H54 (cell line): ENCODE measurements at places on chromosomes 1 and 21.

DNA sequence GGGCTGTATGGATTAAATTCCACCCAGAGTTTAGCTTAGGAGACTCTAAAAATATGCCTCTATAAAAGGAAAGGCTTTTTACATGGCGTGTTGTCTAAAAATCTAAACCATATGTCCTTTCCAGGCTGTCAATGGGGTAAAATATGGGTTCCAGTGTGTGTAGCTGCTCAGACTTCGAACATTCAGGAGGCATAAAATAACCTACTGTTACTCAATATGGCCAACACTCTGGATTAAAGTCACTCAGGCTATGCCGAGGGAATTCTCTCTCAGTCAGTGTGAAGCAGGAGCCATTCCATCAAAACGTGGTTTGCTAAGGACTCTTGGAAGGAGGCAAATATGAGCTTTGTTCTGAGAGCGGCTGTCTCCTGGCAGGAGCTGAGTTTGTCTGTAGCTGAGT, 135.3 kb downstream of the RUNX1 start:
- DNase-seq, result no peak

DNA sequence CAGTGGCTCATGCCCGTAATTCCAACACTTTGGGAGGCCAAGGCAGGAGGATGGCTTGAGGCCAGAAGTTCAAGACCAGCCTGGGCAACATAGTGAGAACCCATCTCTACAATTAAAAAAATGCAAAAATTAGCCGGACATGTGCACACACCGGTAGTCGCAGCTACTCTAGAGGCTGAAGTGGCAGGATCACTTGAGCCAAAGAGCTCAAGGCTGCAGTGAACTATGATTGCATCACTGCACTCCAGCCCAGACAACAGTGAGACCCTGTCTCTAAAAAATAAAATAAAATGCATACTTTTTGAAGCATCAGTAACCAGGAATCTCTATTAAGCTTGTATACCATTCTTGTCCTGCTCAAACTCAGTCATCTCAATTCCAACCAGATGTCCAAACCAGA, 27.2 kb upstream of the EEIG2 start:
- no peak for DNase-seq

GRCh38 chr1:76084029-76084627, 9.6 kb downstream of the ST6GALNAC3 start:
- no peak for DNase-seq

DNA sequence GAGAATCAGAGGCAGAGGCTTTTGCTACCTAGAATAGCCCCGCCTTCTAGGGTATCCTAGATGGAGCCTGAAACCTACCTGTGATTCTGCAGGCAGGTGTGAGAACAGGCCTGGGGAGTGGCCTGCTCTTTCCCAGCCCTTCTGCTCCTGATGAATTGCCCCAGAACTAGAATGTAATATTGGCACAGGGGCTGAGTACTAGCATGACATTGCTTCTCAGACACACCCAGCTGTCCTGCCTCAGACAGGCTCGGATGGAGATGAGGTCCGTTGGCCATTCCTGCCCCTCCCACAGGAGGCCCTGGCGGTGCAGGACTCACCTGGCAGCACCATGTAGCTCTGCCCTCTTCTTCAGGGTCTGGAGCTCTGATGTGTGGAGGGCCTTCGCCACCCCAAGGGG, 237.6 kb downstream of the GRIK3 start:
- DNase-seq, result no peak

- no peak for DNase-seq
Observed at GRCh38 chr1:170254371-170254770, 108.6 kb downstream of the NTMT2 start.

- DNase-seq, result no peak
Observed at GRCh38 chr1:156802421-156802935, 14.2 kb downstream of the SH2D2A start.

DNA sequence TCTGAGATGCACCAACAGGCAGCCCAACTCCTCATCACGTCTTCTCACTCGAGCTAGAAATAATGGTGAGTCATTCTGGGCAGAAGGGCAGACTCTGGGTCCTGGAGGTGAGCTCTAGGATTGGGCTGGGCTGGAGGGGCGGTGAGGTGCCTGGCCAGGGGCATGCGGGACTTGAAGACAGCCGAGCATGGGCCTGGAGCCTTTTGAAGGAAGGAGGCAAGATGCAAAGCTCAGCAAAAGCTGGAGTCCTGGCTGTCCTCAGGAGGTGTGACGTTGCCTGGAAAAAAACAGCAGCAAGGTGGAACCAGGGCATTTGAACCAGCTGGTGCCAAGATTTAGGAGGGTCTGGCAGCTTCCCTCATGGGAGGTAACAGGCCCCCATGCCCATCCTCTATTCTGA, 712 bp downstream of the KCNA2 start:
- DNase-seq, result no peak

DNA sequence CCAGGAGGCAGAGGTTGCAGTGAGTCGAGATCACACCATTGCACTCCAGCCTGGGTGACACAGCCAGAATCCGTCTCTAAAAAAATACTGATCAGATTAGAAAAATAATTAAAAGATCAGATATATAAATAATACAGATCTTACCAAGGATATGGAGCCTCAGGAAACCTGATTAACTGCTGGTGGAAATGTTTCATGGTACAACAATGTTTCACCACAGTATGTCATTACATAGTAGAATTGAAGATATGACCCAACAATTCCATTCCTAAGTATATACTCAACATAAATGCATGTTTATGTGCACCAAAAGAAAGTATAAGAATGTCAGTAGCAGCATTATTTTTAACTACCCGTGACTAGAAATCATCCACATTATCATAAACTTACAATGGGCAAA, 41.7 kb downstream of the CD53 start:
- no peak for DNase-seq

DNA sequence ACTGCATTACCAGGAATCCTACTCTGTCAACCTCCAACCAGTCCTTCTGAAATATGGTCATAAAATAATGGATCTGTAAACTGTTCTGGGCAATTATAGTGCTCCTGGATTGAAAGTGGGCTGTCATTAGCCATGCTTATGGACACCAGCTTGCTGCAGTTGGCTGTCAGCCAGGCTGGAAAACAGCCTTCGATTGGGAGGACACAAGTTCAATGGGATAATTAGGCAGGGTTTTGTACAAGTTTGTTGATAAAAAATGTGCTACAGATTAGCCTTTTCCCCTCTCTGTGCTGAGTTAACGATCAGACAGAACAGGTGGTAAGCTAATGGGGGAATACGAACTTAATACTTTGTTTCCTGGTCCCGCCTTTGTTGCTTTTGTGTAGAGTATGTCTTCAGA, 413.9 kb downstream of the DUSP10 start:
- no peak for DNase-seq

GRCh38 chr1:170556917-170557316, 25.0 kb downstream of the GORAB start:
- DNase-seq, result no peak

DNA sequence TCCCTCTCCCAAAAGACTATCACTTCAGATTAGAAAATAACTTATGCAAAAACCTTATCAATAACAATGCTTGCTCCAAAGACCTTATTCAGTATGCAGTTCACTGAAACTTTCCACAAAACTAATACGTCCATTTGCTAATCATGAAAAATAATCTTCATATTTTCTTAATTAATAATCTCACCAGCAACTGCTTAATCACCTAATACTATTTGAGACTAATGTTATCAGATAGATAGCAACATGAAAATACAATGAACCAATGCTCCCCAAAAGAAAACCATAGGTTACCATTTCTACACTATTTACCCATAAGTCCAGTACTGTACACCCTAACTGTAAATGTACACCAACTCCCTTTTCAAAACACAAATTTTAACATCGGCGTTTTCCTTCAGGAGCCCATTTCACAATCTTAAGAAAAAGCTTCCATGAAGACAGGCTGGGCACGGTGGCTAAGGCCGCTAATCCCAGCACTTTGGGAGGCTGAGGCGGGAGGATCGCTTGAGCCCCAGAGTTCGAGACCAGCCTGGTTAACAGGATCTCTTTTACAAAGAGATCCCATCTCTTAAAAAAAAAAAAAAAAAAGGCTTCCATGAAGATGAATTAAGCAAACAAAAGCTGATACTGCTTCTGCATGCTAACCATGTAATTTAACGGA, 1.7 kb downstream of the GNB1 start:
- no peak for DNase-seq

DNA sequence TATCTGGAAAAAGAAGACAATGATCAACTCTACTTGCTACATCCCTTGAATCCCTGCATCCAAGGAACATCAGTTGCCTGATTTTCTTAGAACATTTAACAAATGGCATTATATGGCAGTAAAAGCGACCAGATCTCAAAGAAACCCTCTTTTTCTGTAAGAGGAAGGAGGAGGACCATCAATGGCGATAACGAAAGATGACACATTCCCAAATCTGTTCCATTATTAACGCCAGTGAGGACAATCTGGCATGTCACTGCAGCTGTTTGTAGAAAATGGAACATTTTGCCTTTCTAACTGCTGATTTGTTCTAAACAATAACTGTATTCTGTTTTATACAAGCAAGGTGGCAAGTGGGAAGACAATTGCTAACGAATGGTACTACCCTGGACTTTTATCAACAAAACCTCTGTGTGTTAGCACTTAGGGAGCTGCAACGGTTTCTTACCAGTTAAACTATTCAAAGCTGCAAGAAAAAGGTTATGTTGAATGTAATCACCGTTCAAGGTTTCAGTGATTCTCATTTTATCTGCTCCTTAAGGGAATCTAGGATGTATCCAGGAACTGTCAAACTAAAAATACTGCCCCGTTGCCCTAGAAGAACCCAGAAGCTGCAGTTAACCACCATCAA, 251.9 kb downstream of the SDCCAG8 start:
- DNase-seq, result no peak

DNA sequence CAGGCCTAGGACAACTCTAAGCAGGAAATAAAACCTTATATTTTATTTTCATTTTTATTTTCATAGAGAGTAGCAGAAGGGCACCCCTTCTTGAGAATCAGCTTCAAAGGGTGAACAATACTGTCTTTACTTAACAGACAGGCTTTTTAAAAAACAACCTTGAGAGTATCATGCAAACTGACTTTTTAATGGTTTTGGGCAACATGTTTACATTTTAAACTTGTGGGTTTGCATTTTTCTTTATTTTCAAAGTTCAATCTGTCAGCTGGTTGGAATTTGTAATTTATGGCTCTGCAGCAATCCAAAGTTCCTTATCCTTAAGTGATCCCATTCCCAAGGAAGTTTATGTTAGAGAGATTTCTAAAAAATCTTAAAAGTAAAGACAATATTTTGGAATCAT, 392.3 kb upstream of the ADAMTS5 start:
- no peak for DNase-seq

DNA sequence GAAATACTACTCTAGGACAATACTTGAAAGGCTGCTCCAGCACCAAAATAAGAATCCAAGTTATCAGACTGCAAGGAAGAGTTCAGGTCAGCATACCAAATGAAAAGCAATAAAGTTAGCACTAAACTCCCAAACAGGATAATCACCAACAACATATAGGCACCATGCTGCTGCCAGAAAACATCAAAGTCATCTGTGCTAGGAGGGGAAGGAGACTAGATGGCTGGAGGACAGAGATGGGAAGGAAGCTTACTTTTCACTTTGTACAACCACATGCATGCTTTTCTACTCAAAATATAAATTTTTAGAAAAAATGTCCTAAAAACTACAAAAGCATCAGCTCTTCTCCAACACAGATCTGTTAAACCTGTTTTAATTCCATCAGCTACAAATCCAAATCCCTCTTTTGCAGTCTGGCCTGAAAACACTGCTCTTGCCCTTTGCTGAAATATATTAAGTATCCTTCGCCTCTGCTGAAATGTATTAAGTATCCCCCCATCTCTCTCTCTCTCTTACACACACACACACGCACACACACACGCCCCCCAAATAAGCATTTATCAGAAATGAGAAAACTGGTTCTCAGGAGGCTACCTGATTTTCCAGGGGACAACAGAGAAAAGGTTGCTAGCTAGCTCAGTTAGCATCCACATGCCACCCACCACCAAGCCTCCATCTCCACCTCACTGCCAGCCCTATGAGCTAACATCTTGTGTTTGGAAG, 1.5 kb downstream of the GATAD2B start:
- DNase-seq, result no peak

DNA sequence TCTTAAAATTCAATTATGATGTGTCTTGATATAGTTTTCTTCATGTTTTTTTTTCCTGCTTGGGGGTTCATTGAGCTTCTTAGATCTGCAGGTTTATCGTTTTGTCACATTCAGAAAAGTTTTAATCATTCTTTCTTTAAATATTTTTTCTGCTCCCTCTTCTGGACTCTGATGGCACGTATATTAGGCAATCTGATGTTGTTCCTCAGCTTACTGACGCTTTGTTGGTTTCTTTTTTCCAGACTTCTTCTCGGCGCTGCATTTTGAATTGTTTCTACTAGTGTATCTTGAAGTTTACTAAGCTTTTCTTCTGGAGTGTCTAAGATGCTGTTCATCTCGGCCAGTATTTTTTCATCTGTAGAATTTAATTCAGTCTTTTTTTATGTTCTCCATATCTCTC, 44.8 kb upstream of the FMOD start:
- DNase-seq, result no peak

DNA sequence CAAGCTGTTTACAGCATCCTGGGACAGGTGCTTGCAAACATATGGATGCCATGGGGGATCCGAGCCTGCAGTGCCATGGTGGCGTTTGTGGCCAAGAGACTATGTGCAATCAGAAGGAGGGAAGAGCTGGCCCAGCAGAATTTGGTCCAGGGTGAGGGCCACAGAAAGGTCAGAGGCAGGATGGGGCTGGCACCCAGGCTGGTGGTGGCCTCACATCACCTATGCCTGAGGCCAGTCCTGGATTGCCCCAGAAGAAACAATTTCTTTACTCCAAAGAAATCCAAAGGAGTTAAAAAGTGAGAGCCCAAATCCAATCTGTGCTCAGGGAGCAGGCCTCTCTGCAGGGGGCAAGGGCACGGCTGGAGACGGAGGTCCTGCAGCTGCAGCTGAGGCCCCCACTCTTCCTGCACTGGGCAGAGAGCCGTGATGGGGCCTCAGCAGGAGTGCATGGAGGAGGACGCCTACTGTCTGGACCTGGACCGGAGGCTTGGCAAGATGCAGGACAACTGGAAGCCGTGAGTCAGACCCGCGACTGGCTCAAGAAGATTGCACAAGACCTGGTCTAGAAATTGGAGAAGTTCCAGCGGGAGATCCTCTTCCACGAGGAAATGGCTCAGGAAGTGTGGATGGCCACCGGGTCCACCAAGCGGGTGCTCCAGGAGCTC, 163.5 kb downstream of the RYR2 start:
- peak; percentile 17 for DNase-seq

GRCh38 chr1:86429835-86430234, 5.9 kb downstream of the CLCA2 start:
- peak; percentile 13 for DNase-seq

DNA sequence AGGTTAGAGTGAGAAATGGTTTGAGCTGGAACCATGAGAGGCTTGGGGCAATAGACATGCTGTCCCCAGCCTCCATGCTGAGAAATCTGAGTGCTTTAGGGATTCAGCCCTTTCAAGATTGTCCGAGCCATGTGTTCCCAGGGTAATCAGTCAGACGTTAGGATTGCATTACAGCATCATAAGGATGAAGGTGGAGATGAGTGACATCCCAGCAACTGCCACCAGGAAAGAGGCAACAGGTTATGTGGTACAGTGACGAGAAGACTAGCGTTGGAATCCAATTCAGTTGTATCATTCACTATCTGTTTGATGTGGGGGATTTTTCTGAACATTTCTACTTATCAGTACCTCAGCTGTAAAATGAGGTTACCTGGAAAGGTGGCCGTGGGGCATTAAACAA, 1.7 kb downstream of the CAMK1G start:
- DNase-seq, result no peak
